ENCODE measurements at places on chromosomes 16 and 17. TPM values are rescaled to one million over a fixed set of nuclear protein-coding genes. Genes with fewer than 3 reads are reported as not detected.

The CLEC18B gene
- not detected for polyA plus RNA-seq

The PTGES3L gene
- polyA plus RNA-seq, result 0.47 TPM

DNA sequence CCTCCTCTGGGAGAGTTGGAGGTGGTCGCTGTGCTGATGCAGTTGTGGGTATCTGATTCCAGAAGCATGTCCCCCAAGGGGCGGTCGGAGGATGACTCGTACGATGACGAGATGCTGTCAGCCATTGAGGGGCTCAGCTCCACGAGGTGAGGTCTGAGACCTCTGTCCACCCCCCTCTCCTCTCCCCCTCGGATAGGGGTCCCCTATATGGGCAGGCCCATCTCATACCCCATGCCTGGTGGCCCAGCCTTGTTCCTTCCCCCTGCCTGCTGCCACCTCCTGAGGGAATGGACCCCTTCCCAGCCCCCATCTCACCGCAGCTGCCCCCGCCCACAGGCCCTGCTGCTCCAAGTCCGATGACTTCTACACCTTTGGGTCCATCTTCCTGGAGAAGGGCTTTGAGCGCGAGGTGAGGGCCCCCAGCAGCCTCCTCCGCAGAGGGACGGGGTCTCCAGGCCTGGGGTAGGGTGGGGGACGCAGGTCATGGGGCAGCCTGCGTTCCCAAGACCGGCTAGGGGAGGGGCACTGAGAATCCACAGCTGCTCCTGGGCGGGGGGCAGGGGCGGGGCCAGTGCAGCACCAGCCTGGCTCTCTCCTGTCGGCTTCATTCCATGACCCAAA lies 39.2 kb downstream of the ADCY7 start:
- no peak for DNase-seq

DNA sequence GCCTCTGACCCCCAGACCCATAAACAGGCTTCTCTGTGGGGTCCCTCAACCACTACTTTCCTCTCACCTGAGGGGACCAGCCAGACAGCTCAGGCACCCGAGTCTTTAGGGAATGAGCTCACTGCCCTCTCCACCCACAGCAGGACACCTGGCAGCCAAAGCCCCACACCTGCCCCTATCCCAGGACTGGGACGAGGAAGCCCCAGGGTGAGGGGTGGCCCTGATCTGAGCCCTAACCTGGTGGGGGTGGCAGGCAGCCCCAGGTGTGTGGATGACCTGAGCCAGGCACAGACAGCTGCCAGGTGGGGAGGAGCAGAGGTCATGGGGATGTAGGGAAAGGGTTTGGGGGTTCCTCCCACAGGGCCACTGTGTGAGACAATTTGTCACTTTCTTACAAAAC lies 1.7 kb upstream of the TEX19 start:
- no peak for DNase-seq

GRCh38 chr17:10754109-10754508 lies 24.3 kb upstream of the TMEM220 start:
- no peak for DNase-seq

All from naive B cell (primary cell).